ENCODE measurements at places on chromosomes 2 and 18.

DNA sequence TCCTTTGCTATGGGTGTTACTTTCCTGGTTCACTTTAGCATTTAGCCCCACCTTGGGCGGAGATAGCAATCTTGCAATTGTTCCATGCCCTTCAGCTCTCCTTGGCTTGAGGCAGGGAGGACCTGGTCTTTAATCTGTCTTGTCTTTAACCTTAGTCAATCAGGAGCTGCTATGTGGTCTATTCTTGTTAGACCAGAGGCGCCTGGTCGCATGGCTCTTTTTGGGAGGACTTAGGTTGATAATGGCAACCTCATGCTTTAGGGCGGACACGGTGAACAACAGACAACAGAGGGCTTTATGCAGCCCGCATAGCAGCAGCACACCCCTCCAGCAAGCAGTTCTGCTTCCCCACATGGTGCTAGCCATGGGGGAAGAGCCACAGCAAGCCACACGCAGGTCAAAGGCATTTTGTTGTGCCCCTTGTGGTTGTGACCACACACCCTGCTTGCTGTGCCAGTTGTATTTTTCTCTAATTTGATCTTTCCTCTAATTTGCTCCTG lies 17.7 kb upstream of the ZDBF2 start:
- no peak for DNase-seq

GRCh38 chr2:175282300-175282699 lies 100.8 kb upstream of the ATP5MC3 start:
- peak; percentile 57 for DNase-seq

GRCh38 chr18:73316513-73316912 lies 448.7 kb upstream of the NETO1 start:
- DNase-seq: no peak

DNA sequence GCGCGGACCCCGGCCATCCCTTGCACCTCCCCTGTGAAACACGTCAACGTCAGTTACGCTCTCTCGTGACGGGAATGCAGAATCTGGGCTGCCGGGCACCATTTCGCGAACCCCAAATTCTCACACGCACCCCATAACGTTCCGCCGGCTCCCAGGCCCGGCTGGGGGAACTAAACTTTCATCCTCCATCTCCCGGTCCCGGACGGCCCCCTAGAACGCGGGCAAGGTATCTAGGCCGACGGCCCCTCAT lies 544 bp downstream of the DNAJC27 start:
- no peak for DNase-seq

GRCh38 chr2:130766711-130767407 lies 11.5 kb downstream of the AMER3 start:
- no peak for DNase-seq

DNA sequence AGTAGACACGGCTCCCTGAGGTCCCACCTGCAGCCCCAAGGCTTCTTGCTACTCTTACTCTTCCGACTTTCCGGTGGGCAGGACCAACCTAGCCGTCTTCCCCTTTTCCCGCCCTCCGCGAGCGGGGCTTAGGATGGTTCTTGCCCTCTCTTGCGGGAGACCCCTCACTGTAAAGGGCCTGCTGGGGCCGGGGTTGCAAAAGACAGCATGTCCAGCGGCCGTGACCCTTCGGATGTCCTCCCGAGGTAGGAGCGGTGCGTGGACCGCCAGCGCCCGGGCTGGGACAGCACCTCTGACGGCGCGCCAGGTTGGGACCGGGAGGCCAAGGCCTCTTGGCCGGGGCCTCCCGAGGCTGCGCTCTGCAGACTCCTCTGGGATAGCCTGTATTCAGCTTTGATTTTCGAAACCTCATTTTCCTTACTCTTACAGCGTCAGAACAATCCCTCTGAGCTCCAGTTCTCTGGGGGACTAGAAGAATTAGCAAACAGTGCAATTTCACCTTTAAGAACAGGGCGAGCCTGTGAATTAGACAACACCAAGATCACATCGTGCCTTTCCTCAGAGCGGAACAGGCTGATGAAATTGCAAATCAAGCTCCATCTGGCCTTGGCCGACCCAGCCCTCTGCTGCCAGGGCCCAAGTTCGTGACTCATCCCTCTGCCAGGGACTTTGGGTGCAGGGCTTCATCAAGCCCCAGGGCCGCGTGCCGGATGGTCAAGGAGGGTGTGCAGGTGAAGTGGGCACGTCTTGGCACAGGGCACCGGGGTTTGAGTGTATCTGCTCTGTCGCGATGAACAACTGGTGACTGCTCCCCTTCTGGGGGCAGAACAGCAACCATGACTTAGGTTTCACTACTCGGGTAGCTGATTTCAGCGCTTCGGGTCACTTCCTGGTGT lies 777 bp downstream of the MOCOS start:
- no peak for DNase-seq

DNA sequence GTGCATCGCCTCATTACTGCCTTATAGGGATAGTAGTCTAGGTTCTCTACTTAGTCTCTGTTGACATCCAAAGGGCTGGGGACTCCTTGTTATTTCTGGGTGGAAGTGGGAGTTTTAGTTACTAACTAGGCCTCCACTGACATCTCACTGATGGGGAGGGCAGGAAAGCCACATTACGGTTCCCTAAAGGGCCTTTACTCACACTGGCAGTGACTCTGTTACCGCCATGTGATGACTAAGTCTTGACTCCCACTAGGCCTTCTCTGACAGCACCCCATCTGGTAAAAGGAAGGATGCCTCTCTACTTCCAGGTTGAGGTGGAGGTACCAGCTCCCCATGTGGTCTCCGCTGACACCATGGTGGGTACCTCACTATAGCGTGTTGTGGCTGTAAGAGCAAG lies 14.0 kb upstream of the BCL2L11 start:
- no peak for DNase-seq

DNA sequence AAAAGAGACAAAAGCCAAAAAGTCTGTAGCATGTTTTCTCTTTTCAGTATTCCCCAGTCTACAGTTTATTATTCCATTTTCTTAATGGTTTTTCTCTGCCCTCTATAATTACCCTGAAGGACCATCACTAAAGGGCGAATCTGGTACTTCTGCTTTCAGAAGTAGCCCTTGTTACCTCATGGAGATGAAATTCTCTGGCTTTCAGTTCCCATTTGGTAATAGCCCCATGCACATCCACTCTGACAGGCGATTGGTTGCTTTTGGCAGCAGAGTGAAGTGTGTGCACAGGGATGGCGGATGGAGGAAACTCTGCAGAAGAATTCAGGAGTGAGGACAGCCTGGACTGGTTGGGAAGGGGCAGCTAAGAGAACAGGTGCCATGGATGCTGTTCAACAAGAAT lies 66.3 kb upstream of the NABP1 start:
- DNase-seq: no peak

DNA sequence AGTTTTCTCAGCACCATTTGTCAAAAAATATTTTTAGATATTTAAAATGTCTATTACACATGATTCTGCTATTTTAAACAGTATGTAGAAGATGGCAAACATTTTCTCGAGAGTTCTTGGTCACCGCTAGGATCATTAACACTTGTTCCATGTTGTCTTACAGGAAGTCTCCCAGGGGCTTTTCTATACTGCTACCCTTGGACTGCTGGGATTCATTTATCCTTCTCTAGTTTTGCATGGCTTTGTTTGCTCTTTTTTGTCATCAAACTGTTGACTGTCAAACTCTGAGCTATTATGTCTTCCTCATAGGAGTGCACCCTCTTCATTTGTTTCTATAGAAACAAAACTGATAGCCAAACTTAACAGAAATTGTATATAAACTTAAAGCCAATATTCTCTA lies 184.9 kb downstream of the CDCA7 start:
- no peak for DNase-seq

All from NCI-H345 (cell line).